Natural killer cell treated with Interleukin-12 subunit alpha and Interleukin-12 subunit beta and Interleukin-15 and Interleukin-18, amount 100 ng/mL, for 72 hours (primary cell): ENCODE measurements at places on chromosomes 12 and 14. TPM values are rescaled to one million over a fixed set of nuclear protein-coding genes. Genes with fewer than 3 reads are reported as not detected.

DNA sequence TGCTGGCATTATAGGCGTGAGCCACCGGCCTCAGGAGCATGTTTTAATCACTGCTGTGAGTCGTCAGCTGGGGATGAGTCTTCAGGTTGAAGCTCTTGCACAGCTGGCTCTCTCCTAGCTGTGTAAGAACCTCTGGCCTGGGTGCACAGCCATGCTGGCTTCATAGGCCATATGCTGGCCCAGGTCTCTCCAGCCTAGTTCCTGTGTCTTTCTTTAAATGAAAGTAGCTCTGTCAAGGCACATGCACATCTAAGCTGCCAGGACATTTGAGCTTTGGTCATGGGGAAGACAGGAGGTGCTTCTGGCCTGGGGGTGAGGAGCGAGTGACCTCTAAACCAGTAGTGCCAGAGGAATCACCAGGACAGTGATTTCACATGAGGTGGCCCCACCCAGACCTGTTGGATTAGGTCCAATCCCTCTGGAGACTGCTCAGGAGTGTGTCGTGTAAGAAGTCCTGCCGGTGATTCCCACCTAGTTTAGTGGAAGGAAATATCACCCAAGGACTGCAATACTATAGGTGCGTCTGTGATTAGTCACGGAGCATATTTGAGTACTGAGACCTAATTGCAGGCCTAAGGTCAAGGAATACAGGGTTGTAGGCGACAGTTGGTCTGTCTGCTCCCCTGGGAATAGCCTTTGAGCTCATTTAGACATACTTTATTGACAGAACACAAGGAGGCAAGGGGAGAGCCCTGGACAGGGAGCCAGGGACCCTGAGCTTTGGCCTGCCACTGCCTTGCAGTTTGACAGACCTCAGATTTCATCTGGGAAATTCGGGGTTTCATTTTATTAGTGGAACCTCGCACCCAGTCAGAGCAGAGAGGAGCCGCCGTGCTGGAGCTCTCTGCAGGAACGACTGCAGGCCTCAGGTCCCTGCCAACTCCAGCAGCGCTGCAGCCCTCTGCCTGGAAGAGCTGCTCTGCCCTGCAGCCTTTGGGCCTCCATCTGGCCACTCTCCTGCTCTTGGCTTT lies 67.0 kb downstream of the ANKRD9 start:
- no peaks in the 10 kb centered on the region for H3K27me3 ChIP-seq
- H3K36me3 ChIP-seq = no peaks in the 10 kb centered on the region
- H3K4me1 ChIP-seq = peaks cover 2% of the 10 kb centered on the region
- DNase-seq = no peak

- H3K4me1 ChIP-seq = peaks cover 26% of the 10 kb centered on the region
- H3K36me3 ChIP-seq = peaks cover 9% of the 10 kb centered on the region
- no peaks in the 10 kb centered on the region for H3K27me3 ChIP-seq
These were observed 654 bp upstream of the SUPT16H start for GRCh38 chr14:21384494-21384851.

DNA sequence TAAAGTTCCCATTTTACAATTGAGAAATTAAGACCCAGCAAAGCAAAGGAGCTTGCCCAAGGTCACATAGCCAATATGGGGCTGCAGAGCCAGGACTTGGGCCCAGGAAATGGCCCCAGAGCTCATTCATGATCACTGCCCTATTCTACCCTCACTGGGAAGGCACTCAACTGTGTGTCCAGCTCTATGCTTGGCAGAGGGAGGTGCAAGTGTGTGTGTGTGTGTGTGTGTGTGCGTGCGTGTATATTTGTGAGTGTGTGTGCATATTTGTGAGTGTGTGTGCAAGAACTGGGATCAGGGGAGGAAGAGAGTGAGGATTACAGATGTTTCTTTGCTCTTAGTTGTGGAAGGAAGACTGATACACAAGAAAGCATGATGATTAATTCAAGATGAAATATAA lies 151.2 kb upstream of the CRY1 start:
- no peak for DNase-seq
- H3K36me3 ChIP-seq = no peaks in the 10 kb centered on the region
- no peak overlapping the region for H3K27ac ChIP-seq
- peaks cover 32% of the 10 kb centered on the region for H3K27me3 ChIP-seq

- H3K4me1 ChIP-seq = peaks cover 55% of the 10 kb centered on the region
- peak overlapping the region; percentile 92 for H3K27ac ChIP-seq
- peak overlapping the region; percentile 27 for H3K4me3 ChIP-seq
- H3K27me3 ChIP-seq = no peaks in the 10 kb centered on the region
- no peaks in the 10 kb centered on the region for H3K36me3 ChIP-seq
These were observed 2.1 kb upstream of the RABGGTA start for GRCh38 chr14:24273422-24273998.

- no peak for DNase-seq
- H3K4me1 ChIP-seq = no peaks in the 10 kb centered on the region
- peaks cover 27% of the 10 kb centered on the region for H3K36me3 ChIP-seq
- no peak overlapping the region for H3K4me3 ChIP-seq
- no peaks in the 10 kb centered on the region for H3K27me3 ChIP-seq
- H3K27ac ChIP-seq = no peak overlapping the region
These were observed 17.0 kb downstream of the EAPP start for GRCh38 chr14:34522496-34522895.

- no peaks in the 10 kb centered on the region for H3K36me3 ChIP-seq
- H3K27me3 ChIP-seq = no peaks in the 10 kb centered on the region
- no peak overlapping the region for H3K4me3 ChIP-seq
- DNase-seq = no peak
- H3K4me1 ChIP-seq = no peaks in the 10 kb centered on the region
- no peak overlapping the region for H3K27ac ChIP-seq
These were observed 11.5 kb downstream of the SPTSSA start for GRCh38 chr14:34450542-34450915.

DNA sequence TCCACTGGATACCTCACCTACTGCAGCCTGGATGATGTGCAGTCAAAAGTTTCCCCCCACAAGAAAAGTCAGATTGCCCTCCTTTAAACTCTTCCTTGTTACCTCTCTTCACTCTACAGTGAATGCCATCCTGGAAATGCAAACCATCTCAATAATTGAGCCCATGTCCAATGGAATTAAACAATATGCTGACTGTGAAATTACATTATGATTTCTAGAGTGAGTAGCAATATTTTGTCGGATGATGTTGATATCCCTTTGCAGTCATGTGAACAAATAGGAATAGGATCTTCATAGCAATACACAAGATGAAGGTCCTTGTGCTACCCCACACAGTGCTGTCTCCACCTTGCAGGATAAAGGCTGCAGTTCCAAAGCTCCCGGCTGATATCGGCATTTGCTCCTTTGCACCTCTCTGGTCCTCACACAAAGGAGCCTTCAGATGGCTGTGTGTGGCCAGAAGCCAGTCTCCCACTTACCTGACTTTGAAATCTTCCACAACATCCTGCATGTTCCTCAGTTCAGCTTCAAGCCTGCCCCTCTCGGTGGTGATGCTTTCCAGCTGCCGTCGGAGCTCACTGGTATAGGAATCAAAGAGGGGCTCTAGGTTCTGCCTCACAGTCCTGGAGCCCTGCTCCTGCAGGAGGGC lies 1.5 kb downstream of the KRT75 start:
- no peak overlapping the region for H3K4me3 ChIP-seq
- no peak overlapping the region for H3K27ac ChIP-seq
- H3K27me3 ChIP-seq = peaks cover 9% of the 10 kb centered on the region
- DNase-seq = no peak
- H3K36me3 ChIP-seq = no peaks in the 10 kb centered on the region

DNA sequence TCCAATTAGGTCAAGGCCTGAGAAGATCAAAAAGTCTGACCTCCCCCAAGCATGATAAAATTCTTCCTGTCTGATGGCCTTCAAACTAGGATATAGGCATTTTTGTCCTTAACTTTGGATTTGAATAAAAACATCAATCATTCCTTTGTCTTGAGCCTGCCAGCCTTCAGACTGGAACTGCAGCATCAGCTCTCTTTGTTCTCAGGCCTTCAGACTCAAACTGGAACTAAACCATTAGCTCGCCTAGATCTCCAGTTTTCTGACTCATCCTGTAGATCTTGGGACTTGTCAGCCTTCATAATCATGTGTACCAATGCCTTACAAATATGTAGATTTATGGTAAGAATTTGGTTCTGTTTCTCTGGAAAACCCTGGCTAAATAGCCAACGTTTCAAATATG lies 721.7 kb downstream of the GALC start:
- no peak for DNase-seq
- no peak overlapping the region for H3K27ac ChIP-seq
- no peaks in the 10 kb centered on the region for H3K27me3 ChIP-seq

- H3K27ac ChIP-seq = no peak overlapping the region
- no peak overlapping the region for H3K4me3 ChIP-seq
- H3K36me3 ChIP-seq = no peaks in the 10 kb centered on the region
- no peak for DNase-seq
- peaks cover 15% of the 10 kb centered on the region for H3K27me3 ChIP-seq
- peaks cover 10% of the 10 kb centered on the region for H3K4me1 ChIP-seq
These were observed 72.9 kb upstream of the SFSWAP start for GRCh38 chr12:131637986-131638385.

GRCh38 chr12:80862531-80862930 lies 75.2 kb downstream of the LIN7A start:
- H3K36me3 ChIP-seq = no peaks in the 10 kb centered on the region
- DNase-seq = no peak
- no peaks in the 10 kb centered on the region for H3K27me3 ChIP-seq
- H3K4me1 ChIP-seq = no peaks in the 10 kb centered on the region
- no peak overlapping the region for H3K4me3 ChIP-seq
- no peak overlapping the region for H3K27ac ChIP-seq

GRCh38 chr12:93980711-93981110 lies 167.7 kb upstream of the PLXNC1 start:
- H3K36me3 ChIP-seq = no peaks in the 10 kb centered on the region
- H3K4me3 ChIP-seq = no peak overlapping the region
- no peak overlapping the region for H3K27ac ChIP-seq
- DNase-seq = no peak
- peaks cover 5% of the 10 kb centered on the region for H3K27me3 ChIP-seq

- no peaks in the 10 kb centered on the region for H3K4me1 ChIP-seq
- peaks cover 56% of the 10 kb centered on the region for H3K27me3 ChIP-seq
- H3K4me3 ChIP-seq = no peak overlapping the region
- no peaks in the 10 kb centered on the region for H3K36me3 ChIP-seq
- H3K27ac ChIP-seq = no peak overlapping the region
These were observed 172.2 kb downstream of the PTPRO start for GRCh38 chr12:15494329-15495046.

DNA sequence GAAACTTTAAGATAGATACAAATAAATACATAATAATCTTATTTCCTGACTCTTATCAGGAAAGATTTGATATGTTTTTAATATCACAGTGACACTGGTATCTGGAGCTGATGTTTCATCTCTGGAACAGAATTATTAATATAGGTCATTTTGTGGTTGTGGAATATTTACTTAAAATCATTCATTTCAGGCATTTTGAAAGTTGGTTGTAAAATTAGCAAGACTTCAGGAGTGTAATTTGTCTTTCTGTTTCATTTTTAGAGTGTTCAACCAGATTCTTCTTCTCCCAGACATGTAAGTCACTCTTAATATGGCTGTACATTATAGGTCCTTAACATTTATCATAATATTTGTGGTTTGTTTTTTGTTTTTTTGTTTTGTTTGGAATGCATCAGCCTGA lies 115.7 kb downstream of the PCNX1 start:
- peaks cover 16% of the 10 kb centered on the region for H3K4me1 ChIP-seq
- H3K27me3 ChIP-seq = no peaks in the 10 kb centered on the region
- H3K27ac ChIP-seq = peak overlapping the region; percentile 38
- H3K4me3 ChIP-seq = peak overlapping the region; percentile 32

DNA sequence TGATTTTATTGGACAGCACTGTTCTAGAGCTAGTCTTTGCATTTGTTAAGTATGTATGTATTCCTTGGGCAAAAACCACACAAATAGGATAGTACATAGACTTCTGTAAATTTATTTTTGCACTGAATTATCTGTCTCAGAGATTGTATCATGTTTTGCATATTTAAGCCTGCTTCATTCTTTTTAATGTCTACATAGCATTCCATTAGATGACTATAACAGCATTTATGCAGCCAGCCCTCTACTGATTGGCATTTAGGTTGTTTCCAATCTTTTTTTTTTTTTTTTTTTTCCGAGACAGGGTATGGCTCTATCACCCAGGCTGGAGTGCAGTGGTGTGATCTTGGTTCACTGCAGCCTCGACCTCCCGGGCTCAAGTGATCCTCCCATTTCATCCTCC lies 34.5 kb downstream of the SYNDIG1L start:
- H3K4me1 ChIP-seq = no peaks in the 10 kb centered on the region
- peaks cover 12% of the 10 kb centered on the region for H3K27me3 ChIP-seq
- no peaks in the 10 kb centered on the region for H3K36me3 ChIP-seq
- DNase-seq = no peak

DNA sequence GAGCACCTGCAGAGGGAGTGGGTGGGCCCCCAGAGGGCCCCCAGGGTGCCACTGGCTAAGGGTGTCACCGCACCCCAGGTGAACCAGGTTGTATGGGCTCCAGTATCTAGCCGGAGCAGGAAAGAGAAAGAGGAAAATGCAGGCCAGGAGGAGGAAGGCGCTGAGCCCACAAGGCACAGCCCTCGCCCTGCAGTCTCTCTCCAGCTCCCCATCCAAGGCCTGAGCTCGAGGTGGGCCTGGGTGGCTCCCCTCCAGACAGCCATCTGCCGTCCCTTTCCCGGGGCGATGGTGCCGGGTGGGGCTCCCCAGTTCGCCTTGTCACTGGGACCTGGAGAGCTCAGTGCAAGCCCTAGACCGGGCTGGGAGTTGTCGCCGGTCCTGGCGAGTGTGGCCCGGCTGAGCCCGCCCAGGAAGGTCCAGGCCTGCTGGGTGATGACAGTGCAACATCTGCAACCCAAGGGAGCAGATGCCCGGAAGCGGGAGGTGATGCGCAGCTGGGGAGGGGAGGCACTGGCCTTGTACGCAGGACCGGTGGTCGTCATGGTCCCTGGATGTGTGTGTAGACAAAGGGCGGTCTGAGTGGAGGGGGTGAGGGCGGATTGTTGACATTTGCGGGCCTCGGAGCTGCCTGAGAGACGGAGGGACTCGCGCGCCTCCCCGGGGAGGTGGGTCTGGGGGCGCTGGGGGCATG lies 716 bp downstream of the TMEM179 start:
- peaks cover 26% of the 10 kb centered on the region for H3K27me3 ChIP-seq
- peak; percentile 22 for DNase-seq
- no peak overlapping the region for H3K27ac ChIP-seq
- H3K4me1 ChIP-seq = peaks cover 2% of the 10 kb centered on the region
- no peaks in the 10 kb centered on the region for H3K36me3 ChIP-seq

The NOVA1 gene
- total RNA-seq = not detected

The ENDOU gene
- total RNA-seq = not detected

The DDN gene
- 0.48 TPM for total RNA-seq

The OLR1 gene
- not detected for total RNA-seq

The PSMA3 gene
- total RNA-seq = 320 TPM

The WIF1 gene
- total RNA-seq = not detected

The CCDC175 gene
- not detected for total RNA-seq

The MLH3 gene
- 27.6 TPM for total RNA-seq

The C12orf56 gene
- not detected for total RNA-seq

The PDZRN4 gene
- not detected for total RNA-seq
